Stimulated activated CD4-positive, alpha-beta T cell treated with anti-CD3 and anti-CD28 coated beads, Interleukin-2, amount 100 ng/mL, for 24 hours (primary cell): ENCODE measurements at places on chromosomes 12 and 14.
A peak's percentile ranks its signal among the peaks of the same experiment; 100 is the strongest.

DNA sequence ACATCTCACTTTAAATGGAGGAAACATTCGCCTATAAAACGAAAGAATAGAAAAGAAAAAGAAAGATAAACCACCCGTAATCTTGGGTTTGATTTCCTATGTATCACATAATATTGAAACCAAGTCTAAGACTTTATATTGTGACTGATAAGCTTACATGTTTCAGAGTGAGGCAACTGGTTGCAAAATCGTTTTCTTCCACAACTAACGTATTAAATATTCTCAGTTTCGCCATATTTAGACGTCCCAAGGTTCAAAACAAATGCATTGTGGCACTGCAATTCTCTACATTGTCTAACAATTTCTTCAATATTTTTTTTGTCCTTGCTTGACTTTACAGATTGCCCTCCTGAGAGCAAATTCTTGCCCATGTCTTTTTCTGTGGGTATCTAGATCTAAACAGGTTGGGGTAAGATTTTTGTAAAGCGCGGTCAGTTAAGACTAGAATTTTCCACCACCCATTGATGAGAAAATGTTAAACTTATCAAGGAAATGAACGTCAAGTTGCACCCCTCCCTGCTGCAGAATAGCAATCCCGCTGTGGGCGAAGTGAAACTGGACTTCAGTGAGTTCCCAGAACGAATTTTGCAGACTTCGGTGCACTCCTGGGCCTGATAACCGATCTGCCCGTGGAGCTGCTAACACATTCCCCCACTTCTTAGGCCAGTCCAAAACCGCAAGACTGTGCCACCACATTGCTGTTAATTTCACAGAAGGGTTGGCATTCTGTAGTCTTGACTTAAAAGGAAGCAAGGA lies 2.7 kb downstream of the TBX3 start:
- no peak for DNase-seq

- DNase-seq, result peak; percentile 50
These were observed 37.8 kb downstream of the PRPF40B start for GRCh38 chr12:49661191-49661590.

DNA sequence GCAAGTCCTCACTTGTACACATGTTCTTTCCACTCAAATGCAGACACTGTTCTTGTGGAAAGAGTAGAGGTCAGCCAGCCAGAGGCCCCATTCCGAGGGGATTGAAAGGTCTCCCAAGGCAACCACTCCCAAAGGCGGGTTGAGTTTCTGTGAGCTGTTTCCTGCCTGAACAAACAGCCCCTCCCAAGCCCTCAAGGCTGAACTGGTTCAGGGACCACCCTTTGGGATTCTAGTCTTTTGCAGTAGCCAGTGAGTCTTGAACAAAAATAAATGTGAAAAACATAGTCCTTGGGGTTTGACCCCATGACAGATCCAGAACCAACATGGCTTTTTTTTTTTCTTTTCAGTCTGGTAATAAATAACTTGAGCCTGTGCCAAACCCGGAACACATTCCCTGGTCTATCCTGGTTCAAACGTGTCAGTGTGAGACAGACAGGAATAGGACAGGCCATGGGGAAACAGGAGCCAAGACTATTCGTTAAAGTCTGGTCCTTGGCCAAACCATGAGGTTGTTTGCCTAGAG lies 17.6 kb upstream of the STK38L start:
- no peak for DNase-seq

DNA sequence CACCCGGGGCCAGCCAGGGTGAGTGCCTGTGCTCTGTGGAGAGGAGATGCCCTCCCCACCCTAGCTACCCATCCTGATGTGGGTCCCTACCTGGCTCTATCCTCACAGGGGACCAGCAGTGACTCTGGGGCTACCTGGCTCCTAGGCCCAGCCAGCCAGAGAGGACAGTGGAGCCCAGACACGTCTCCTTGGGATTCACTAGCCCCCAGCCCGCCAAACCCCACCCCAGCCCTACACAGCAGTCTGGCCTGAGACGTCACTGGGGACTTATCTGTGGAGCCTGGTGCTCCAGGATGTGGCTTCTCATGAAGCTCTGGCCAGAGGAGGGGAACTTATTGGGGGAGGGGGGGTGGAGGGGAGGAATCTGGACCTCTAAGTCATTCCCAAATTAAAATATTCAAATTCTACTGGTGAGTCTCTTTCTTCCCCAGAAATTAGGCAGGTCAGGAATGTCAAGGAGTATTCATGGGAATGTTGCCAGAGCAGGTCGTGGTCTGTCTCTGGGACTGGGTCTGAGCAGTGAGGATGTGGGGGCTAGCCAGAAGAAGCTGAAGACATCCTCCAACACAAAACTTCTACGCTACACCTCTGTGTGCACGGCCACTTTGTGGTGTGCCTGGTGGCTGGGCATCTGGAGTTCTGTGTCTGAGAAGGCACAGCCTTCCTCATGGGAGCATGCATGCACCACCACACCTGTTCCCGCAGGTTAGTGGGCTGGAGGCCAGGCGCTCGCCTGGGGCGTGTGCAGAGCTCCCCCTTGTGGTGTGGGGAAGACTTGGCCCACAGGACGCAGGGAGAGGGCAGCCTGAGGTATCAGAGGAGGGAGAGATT lies 2.7 kb downstream of the CMTM5 start:
- peak; percentile 72 for DNase-seq

GRCh38 chr12:5503774-5504173 lies 71.9 kb downstream of the NTF3 start:
- DNase-seq, result no peak

- DNase-seq, result no peak
These were observed 53.0 kb downstream of the TRIM9 start for GRCh38 chr14:51041883-51042282.

- no peak for DNase-seq
These were observed 20.0 kb downstream of the PROX2 start for GRCh38 chr14:74855945-74856344.

- no peak for DNase-seq
These were observed 12.1 kb upstream of the LRP6 start for GRCh38 chr12:12278899-12279298.

DNA sequence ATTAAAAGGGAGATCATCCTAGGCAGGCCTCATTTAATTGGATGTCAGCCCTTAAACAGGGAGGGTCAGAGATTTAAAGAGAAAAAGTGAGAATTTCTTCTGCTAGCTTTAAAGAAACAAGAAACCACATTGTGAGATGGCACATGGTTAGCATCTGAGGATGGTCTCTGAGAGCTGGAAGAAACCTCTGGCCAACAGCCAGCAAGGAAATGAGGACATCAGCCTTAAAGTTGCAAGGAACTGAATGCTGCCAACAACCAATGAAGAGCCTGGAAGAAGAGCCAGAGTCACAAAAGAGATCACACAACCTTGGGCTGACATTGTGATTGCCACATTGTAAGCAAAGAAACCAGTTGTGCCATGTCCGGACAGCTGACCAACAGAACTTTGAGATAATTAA lies 17.5 kb upstream of the FAR2 start:
- no peak for DNase-seq

GRCh38 chr12:65259501-65259900 lies 19.0 kb upstream of the MSRB3 start:
- DNase-seq, result no peak

DNA sequence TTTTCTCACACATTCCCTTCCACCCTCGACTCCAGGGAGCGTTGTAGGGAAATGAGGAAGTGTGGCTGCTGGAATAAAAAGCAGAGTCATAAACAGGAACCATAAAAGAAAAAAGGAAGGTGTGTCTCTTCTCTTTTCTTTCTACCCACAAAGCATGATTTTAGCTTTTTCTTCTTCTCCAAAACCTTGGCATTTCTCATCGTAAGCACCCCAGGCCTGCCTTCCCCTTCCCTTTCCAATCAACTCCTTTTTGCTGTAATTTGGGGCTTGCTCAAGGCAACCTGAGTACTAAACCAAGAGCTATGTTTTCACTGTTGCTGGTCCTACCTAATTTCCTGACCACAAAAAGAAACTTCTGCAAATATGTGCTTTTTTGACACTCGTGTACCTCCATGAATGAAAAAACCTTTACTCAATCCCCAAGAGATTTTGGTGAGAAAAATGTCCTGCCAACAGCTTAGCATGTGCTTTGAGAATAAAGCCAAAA lies 9.2 kb downstream of the PLBD1 start:
- DNase-seq, result no peak

DNA sequence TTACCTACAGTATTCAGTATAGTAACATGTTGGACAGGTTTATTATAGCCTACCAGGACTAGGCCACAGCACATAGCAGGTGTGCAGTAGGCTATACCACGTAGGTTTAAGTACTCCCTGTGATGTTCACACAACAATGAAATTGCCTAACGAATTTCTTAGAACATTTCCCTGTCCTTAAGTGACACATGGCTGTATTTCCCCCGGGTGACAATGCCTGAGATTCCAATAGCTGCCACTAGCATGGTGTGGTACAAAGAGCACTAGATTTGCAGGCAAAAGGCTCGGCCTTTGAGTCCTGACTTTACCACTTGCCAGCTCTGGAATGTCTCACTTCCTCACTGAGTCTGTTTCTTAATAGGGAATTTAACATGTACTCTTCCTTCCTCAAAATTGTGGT lies 19.7 kb downstream of the PTPN21 start:
- DNase-seq, result no peak

DNA sequence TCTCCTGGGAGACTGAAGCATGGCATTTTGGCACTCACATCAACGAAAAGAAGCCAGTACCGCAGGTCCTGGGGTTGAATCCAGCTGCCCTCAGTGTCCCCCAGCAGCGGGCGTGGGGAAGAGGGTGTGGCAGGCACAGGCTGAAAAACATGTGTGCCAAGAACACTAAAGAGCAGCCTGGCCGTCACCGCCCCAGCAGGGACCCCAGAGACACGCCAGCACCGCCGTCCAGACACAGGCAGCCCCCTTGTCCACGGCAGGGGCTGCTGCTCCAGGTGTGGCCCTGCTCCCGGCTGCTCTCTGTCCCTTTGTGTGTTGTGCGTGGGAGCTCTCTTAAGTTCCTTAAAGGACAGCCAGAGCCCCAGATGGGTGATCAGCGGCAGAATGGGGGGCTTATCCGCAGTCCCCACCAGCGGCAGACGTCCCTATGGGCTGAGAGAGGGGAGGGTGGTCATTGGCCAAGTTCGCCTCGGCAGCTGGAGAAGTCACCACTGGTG lies 556 bp downstream of the PHETA1 start:
- DNase-seq, result peak; percentile 6

- DNase-seq, result no peak
These were observed 54.6 kb upstream of the HELB start for GRCh38 chr12:66247741-66248140.

- DNase-seq, result no peak
These were observed 118.5 kb downstream of the RFLNA start for GRCh38 chr12:124413401-124413800.

DNA sequence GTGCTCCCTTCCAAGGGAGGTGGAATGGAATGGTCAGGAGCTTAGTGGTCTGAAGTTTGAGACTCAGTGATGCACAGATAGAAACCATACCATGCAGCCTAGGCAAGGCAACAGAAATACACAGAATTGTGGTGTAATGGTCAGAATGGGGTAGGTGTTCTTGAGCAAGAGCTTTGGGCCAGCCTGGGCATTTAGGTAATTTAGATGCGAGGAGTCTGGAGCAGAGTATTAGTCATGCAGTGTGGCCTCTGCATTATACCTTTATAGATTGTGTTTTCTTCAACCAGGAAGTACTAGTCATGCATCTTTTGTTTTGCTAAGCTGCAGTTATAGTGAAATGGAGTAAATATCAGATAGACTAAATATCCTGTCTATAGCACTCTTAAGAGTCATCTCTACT lies 118.3 kb downstream of the DAAM1 start:
- no peak for DNase-seq

DNA sequence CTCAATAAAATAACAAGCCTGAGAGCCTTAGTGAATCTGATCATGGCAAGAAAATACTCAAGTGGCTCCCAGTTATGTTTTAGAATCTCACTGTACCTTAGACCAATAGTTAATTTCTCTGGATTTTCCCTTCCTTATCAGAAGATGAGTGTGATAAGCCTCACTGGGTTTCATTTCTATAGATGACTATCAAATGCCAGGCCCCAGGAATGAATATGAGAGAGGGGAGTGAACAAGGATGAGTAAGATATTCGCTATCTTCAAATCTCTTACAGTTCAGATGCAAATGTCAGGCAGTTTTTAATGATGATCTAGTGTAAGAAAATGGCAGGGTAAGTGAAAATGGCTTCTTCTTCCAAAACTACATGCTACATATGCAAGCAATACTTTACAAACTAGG lies 26.1 kb upstream of the OR10P1 start:
- DNase-seq, result no peak

DNA sequence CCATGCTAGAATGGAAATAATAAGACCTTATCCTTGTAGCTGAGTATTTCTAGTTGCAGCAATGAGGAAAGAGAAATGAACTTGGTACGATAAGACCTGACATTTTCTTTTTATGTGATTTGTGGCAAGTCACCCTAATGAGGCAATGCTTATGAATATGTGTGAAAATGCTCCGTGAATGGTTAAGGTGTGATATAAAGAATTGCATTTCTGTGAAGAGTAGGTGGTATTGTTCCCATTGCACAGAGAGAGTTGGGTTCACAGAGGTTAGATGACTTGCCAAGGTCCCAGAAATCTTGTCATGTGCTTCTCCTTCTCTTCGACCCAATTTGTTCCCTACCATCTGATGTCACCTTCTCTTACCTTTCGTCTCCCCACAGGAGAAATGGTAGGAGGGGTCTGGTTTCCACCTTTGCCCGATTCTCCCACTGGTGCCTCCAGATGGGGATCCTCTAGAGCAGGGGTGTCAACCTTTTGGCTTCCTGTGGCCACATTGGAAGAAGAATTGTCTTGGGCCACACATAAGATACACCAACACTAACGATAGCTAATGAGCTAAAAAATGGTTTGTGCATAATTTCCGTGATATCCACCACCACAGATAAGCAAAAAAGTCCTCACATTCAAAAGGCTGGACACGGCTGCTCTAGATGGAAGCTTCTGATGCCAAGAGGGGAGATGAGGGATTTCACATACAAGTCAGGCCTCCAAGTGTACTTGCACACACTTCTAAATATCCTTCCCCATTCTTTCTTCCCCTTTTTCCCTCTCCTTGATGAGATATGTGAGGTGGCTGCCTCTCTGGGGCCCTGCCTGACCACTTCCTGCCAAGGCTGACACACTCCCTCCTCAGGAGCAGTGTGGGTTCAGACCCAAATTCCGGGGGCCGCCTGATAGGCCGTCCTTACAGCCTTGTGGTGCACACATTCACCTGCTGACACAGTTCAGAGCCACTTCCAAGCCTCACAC lies 96.1 kb downstream of the PLXNC1 start:
- peak; percentile 36 for DNase-seq

- DNase-seq, result no peak
These were observed 216.8 kb downstream of the ZFP36L1 start for GRCh38 chr14:68576031-68576430.
